ENCODE measurements at places on chromosomes 6 and 20.

GRCh38 chr6:93369586-93370134, 49.7 kb downstream of the EPHA7 start:
- no peak for DNase-seq

GRCh38 chr20:57080796-57081195, 185.6 kb downstream of the BMP7 start:
- DNase-seq = no peak

GRCh38 chr6:22306741-22307466, 10.1 kb upstream of the PRL start:
- no peak for DNase-seq

DNA sequence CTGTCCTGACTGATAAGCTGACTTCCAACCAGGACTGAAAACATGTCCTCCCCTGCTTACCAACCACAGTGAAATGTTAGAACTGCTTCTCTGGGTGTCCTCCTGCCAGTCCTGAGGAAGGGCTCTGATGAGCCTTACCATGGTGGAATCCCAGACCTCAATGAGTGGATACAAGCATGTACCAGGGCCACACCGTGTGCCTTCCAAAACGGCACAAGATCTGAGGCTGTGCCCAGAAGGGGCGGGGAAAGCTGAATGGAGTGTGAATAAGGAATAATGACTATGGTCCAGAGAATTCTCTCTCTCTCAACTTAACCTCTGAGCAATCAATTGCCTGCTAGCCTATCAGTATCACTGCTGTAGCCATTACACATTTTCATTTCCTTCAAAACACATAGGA, 51.7 kb downstream of the PDE10A start:
- no peak for DNase-seq

- DNase-seq = no peak
Observed at GRCh38 chr20:43961541-43962471, 47.2 kb downstream of the TOX2 start.

DNA sequence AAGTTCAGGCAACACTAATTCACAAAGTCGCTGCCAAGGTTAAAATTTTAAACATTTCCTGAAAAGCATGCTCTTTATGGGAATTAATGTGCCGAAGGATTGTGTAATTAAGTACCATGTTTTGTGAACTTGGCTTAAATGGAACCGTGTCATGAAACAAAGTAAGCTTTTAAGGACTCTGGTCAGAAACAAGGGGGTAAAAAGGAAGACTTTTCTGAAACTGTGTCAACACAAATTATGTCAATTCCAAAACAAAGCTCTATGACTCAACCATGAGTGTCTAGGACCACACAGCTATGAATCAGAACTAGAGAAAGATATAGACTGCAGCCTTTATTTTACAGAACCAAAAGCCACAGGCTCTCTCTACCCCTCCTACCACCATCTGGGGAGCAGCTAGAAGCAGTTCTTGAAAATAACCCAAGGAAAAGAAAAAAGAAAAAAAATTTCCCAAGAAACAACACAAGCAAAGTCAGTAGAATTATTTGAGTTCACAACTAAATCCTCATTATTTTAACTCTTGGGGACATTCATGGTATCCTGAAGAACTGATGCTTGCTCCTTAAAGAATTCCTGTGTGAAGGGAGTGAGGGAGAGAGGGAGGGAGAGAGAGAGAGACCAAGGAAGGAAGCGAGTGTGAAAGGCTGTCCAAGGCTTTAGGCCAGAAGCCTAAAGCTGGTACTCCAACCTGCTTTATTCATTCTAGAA, 81.9 kb downstream of the ZMYND8 start:
- no peak for DNase-seq

- DNase-seq = no peak
Observed at GRCh38 chr6:22727710-22728109, 158.3 kb downstream of the HDGFL1 start.

DNA sequence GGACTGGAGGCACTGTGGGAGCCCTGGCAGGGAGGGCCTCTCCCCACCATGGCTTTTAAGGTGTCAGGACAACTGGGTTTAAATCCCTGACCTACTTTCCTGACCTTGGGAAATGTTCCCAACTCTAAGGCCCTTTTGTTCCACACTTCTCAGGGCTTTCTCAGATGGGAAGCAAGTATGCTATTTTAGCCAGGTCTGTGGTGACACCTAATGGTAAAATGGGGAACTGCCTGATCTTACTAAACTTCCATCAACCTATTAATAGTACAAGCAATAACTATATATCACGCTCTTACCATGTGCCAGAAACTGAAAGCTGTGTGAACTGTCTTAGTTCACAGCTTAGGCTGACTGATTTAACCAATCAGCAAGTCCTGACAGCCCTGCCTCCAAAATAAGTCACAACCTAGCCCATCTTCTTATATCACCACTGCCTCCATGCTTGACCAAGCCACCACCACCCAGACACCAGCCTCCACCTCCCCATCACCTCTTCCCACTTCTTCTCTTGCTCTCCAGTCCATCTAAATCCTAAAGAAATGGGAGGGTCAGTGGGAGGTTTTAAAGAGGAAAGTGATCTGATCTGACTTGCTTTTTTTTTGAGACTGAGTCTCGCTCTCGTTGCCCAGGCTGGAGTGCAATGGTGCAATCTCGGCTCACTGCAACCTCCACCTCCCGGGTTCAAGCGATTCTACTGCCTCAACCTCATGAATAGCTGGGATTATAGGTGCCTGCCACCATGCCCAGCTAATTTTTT, 6.9 kb upstream of the BLCAP start:
- DNase-seq = peak; percentile 43

- no peak for DNase-seq
Observed at GRCh38 chr6:101730954-101731353, 337.4 kb downstream of the GRIK2 start.

DNA sequence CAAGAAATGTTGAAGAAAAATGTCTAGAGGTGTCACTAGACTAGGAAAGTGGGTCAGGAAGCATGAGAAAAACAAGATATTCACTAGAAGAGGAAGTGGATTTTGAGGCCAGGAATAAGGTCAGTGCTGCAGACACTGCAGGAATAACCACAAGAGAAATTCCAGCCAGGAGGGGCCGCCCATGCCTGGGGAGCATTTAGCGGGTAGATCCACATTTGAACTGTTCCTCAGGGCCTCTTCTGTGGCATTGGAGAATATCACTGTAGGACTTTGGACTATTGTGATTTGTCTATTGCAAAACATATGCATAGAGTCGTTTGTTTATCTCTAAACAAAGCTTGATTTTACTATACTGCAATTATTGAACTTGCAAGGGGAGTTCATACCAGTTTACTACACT, 49.6 kb upstream of the CCDC28A start:
- no peak for DNase-seq

- DNase-seq = peak; percentile 67
Observed at GRCh38 chr20:17530716-17531664, at the start of gene BFSP1. BFSP1 (minus strand) TSS chr20:17531379; CDS start chr20:17531329, 50 bp downstream.

- DNase-seq = no peak
Observed at GRCh38 chr6:148928811-148929210, 182.0 kb downstream of the UST start.

DNA sequence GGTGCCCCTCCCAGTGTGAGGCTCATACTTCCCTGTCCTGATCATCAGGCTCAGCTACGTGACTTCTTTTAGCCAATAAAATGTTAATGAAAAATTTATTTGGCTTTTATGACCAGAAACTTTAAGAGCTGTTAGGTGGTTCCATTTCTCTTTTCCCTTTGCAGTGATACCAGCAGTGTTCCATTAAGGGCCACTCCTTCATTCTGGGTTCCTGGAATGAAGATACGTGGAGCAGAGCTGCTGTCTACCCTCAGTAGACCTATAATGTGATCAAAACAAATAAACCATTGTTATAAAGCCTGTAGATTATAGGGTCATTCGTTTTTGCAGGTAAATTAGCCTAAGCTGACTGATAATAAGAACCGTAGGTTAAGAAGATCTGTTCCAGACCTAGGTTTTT, 228.0 kb downstream of the ZFAND3 start:
- DNase-seq = no peak

GRCh38 chr6:87705070-87705691, 3.1 kb upstream of the AKIRIN2 start:
- no peak for DNase-seq

GRCh38 chr20:23142162-23143050, 56.3 kb upstream of the CD93 start:
- no peak for DNase-seq

- DNase-seq = no peak
Observed at GRCh38 chr20:1800777-1801176, 94.4 kb upstream of the SIRPA start.

DNA sequence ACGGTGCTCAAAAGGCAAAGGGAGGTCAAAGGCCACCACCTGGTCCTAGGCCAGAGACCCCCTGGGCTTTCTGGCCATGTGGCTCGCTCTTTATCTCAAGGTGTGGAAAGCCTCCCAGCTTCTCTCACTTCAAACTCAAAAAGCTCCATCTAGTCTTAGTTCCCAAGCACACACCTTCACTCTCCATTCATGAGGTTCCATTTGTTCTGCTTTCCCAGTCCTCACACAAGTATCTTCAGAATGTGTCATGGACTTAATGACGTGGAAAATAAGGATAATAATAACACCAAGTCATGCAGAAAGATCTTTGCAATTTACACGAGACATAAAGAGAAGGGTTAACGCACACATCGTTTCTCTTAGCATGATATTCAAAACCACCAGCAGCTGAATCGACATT, 219.3 kb downstream of the GMDS start:
- no peak for DNase-seq

DNA sequence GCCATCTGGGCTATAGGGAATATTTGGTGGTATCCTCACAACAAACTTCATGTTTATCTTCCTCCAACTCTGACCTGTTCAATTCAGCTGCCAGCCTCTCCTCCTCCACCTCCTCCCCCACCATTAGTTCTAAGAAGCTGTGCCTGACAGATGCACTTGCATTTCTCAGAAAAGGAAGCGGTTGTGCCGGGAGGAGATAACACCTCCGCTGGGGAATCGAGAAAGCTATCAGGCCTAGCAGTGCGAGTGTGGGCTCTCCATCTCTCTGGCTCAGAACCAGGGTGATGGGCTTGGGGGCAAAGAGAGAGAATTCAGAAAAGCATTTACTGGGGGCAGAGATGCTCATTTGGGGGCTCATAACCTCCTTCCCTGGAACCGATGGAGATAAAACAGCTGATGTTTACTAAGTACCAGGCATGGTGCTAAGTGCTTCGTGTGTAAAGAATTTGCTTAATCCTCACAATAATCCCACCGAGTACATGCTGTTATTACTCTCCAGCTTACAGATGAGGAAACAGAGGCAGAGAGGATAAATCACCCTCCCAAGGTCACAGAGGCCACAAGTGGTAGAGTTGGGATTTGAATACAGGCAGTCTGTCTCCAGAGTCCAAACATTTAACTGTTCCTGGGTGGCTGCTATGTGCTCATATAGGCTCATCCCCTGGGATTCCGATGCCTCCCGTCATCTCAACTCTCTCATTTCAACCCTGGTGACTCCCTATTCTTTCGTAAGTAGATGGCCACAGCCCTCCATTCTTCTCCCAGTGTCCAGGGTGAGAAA, 38.3 kb downstream of the COX4I2 start:
- DNase-seq = no peak

DNA sequence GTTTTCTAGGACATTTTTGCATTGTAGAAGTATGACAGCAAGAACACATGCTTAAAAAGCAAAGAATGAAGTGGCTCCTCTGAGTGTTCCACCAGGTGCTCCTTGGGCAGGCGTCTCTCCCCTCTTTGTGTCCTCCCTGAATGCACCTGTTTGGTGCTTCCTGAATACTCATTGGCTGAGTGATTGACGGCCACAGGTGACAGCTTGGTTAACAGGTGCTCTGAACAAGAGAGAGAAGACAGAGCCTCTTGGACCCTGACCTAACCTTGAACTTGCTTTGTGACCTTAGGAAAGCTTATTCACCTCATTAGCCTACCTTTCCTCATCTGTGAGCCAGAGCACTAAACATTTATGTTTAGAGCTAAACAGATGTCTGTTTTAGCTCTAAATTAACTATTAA, 93.7 kb downstream of the TULP4 start:
- DNase-seq = no peak

- DNase-seq = no peak
Observed at GRCh38 chr6:36187446-36187845, 9.1 kb upstream of the BRPF3 start.

DNA sequence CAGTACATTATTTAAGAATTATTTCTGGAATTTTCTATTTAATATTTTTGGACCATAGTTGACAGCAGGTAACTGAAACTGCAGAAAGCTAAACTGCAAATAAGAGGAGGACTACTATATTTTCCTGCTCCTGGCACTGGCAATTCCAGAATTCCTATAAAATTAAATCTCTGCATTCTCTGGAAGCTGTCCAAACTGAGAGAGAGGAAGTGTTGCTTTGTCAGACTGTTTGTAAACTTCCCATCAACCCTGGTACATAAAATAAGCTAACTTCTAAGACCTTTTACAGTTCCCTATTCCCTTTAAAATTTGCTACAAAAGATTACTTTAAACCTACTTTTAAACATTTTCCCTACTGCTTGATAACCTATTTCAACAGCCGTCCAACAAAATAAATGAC, 196.1 kb upstream of the RUNX2 start:
- no peak for DNase-seq

- DNase-seq = peak; percentile 35
Observed at GRCh38 chr20:36919715-36920333, 31.7 kb downstream of the SAMHD1 start.

- DNase-seq = no peak
Observed at GRCh38 chr6:81049425-81050042, 702.9 kb downstream of the TENT5A start.

GRCh38 chr6:166045173-166045859, 122.3 kb downstream of the TBXT start:
- no peak for DNase-seq

GRCh38 chr6:130922922-130923321, 95.7 kb downstream of the SMLR1 start:
- no peak for DNase-seq

DNA sequence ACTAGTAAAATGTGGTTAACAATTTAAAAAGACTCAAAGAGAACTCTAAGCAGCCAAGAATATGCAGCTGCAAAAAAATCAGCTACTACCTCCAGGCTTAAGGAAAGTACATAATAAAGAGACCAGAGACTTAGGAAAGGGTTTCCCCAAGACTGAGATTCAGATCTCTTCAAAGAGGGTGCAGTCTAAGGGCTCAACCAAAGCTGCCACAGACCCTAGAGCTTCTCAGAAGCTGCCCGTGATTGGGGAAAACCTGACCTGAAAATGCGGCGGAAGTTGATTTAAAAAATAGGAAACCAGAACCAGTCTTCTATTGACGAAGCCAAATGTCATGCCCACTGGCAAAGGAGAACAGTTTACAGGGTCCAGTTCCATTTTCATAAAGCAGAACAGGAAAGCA, 516.8 kb upstream of the MARCKS start:
- DNase-seq = no peak

- no peak for DNase-seq
Observed at GRCh38 chr6:156794546-156795354, 17.6 kb downstream of the ARID1B start.

DNA sequence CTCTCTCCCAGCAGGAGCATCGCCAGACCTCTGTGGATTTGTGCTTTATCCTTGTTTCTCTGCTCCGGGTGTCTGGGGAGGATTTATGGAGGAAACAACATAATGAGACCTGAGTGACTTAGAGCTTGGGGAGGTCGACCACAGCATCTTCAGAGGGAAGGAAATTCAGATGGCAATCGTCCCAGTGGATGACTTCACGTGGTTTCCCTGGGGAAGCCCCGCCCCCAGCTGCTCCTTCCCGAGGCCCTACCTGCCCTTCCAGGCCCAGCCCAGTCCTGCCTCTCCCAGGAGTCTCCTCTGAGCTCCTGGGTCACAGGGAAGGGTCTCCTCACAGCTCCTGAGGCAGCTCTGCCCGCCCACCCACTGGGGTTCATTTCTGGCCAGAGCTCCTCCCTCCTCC, 430.3 kb upstream of the SULF2 start:
- DNase-seq = no peak

GRCh38 chr6:73667798-73668197, 14.0 kb upstream of the SLC17A5 start:
- DNase-seq = no peak

GRCh38 chr6:124993327-124993726, 31.1 kb downstream of the RNF217 start:
- no peak for DNase-seq

All from frontal cortex (tissue), 4 donors.